ENCODE measurements at places on chromosomes 2 and 18. TPM values are rescaled to one million over a fixed set of nuclear protein-coding genes. Genes with fewer than 3 reads are reported as not detected.

GRCh38 chr2:133247631-133248030 lies 320.6 kb downstream of the NCKAP5 start:
- no peak for DNase-seq

UGT1A6 gene
- not detected for total RNA-seq

DNA sequence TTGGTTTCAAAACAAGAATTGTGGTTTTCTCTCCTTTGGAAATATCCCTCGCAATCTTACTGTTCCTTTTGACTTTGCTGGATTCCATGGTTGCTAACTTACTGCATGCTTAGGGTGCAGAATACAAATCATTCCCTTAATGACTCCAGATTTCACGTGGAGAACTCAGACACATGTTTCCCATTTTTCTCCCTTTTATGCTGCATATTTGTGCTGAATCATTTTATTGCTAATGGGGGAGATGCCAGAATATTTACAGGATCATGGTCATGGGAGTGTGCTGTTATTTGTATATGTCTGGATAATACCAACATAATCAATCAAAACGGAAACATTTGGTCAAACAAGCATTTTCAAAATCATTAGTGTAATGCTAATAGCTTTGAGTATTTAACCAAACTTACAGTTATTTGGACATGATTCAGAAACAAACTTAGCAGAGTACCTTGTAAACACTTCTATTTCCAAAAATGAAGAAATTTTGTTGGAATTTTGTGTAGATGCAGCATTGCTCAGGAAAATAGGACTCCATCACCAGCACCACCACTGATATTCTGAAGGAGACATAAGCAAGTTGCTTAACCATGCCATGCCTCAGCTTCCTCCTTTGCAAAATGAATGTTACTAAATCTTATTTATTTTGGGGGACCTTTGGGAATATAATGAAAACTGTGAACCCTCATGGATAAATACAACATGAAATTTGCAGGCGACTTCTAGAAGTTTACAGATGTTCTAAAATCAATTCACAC lies 122.5 kb upstream of the RND3 start:
- DNase-seq: no peak

DNA sequence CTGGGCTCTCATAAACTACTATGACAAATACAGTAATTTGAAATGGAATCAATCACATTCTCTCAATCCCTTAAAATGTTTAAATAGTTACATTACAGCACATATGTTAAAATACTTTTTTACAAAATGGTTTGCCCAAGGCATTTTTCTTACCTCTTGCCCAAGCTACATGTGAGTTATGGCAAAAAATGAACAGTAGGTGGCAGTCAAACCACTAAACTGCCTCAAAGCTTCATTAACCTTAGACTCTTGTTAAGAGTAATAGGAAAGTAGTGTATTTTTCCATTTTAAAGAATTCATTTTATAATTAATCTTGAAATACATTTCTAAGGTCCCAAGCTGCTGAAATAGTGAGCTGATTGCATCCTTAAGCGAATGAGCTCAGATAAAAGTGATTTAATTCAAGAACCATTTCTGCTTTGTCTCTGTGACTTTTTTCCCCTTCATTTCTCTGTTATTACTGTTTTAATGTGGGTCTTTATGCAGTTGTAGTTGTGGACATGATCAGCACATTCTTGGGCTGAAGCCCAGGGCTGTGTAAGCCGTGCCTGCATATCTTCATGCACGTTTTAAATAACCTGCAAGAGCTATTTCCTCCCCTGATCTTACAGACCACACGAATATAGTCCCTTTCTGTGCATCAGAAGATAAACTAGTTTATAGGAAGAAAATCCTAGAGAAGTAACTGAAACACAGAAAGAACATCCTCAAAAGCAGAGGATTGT lies 311.8 kb downstream of the LNPK start:
- DNase-seq: peak; percentile 78

TMSB10 gene
- total RNA-seq: 2,196 TPM

DNA sequence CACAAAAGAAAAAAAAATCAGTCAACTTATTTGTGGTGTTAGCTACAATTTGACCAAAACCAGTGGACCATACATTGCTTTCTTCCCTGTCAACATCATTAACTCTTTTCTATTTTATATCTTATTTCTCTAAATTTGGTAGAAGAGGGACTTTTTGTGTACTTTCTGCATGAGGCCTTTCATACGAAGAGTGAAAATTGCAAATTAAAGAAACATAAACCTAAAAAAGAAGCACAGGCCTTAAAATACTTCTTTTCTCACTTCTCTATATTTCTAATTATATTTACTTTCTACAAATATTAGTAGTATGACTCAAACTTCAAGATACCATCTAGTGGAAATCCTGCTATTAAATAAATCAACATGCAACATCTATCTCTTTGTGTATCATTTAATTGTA lies 1073.4 kb upstream of the ZEB2 start:
- no peak for DNase-seq

- no peak for DNase-seq
These were observed 419.9 kb downstream of the TGIF1 start for GRCh38 chr18:3869848-3870247.

GRCh38 chr18:23756590-23757436 lies 67.6 kb downstream of the LAMA3 start:
- DNase-seq: no peak

DNA sequence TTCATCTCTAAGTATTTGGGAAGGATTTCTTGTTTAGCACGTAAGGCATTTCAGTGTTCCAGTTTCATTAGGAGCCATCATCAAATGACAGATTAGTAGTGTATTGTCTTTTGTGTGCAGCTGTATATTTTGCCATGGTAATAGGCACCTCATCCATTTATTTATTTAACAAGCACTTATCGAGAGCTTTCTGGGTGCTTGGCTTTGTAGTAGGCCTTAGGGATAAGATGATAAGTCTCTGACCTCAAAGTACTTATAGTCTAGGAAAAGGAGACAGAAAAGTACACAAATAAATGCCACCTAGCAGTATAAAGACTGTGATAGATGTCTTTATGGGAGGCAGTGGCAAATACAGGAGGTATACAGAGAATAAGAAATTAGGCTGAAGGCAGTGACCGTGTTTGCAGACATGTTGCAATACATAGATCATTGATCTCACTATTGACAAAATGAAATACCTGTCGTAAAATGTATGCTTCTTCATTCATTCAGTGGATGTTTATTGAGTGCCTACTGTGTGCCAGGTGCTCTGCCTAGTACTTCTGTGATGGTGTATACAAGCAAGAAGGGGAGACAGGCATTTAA lies 265.9 kb downstream of the SETBP1 start:
- no peak for DNase-seq

DNA sequence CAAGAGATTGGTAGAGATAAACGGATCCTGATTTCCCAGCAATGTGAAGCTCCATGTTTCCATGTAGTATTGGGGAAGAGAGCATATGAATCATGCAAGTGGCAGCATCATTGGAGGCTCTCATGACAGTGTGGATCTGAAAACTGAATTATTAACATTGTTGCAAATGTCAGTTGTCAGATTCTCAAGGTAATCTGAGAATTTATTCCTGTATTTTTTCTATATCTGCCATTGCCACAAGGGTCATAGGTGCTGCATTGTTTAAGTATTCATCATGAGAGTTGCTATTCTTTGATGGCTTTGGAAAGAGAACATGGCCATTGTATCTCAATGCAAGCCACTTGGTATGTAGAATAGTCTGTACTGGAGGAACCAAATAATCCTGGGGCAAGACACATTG lies 1217.0 kb upstream of the ZEB2 start:
- no peak for DNase-seq

CHRND gene
- not detected for total RNA-seq

GRCh38 chr18:43420950-43421349 lies 143.7 kb upstream of the SYT4 start:
- no peak for DNase-seq

DNA sequence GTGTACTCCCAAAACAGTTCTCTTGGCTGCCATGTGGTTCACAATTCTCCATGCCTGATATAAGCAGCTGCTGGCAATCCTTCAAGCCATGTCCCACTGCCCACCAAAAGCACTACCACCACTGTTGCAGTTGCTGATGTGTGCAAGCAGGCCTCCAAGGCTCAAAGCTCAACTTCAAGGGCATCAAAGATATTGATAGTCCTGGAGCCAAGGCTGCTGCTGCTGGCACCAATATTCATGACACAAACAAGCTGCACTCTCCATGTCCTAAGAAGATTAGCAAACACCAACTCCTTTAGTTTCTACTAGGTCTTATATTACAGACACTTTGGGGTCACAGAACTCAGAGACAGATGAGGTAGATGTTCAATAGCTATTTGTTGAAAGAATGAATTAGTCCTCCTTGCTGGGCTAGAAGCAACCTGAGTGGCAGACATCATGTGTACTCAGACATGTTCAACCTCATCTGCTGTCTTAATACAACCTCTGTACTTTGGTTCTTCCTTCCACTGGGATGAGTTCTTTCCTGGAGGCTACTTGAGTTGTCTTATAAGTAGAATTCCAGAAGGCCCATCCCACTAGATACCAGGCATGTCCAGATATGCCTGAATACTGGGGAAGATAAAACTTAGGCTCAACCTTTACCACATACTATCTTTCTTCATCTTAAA lies 104.5 kb upstream of the UGP2 start:
- no peak for DNase-seq

- no peak for DNase-seq
These were observed 50.1 kb upstream of the TMEM17 start for GRCh38 chr2:62556086-62556485.

EFR3B gene
- total RNA-seq: 0.12 TPM
